Fibroblast of the aortic adventitia (primary cell): ENCODE measurements at places on chromosomes 2 and 18.

DNA sequence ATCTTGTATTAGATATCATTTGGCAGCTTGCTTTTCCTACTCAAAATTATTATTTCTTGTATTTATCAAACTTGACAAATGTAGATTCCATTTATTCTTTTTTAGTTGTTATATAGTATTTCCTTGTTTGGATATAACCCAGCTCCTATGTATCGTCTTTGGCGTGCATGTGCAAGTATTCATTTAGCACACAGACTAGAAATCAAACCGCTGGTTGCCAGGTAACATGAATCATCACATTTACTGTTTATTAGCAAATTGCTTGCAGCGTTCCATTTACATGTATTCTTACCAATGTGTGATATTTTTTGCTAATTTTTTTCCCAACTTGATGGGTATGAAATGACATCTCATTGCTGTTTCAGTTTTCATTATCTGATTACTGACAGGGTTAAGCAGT, 2089.7 kb upstream of the CELF4 start:
- no peak for DNase-seq

DNA sequence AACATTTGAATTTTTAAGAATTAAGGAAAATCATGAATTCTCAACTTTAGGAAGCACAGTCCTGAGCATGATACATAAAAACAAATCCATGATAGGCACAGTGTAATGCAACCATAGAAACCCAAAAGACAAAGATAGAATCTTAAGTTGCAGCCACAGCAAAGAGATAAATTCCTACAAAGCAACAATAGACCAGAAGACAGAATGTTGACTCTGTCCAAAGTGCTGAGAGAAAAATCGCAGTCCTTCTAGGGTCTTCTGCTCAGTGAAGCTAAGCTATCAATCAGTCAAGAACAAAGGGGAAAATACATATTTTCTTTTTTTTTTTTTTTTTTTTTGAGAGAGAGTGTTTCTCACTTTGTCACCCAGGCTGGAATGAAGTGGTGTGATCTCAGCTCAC, 22.0 kb upstream of the FHOD3 start:
- no peak for DNase-seq

- no peak for DNase-seq
These were observed 1.2 kb upstream of the CENPA start for GRCh38 chr2:26784570-26785234.

DNA sequence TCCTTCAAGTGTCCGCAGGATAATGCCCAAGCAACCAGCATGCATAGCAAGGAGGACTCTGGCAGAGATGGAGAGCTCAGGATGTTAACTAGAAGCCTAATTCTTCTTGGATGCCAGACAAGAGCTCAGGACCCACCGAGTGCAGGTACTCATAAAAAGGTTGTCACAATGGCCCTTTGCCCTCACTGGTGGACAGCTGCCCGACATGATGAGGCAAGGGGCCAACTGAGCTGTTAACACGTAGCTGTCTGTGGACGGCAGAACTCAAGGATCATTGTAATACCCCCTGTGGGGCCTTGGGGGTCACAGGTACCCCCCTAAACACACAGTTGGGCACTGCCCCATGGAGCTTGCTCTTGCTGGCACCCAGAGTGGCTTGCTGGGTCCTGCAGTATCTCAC, 393.7 kb downstream of the PIK3C3 start:
- no peak for DNase-seq

DNA sequence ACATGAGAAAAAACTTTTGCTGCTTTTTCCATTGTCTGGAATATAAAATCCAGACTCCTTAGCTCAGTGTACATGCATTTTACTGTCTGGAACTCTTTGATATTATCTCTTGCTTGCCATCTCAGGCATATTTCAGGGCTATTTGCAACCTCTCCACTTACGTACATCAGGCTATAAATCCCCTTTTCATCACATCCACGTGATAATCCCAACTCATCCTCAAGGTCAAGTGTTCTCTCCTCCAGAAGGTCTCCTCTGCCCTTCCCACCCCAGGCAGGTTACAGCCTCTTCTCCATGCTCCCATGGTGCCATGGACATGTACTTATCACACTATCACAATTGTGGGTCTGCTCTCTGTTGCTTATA, 202.5 kb upstream of the RBMS1 start:
- DNase-seq = no peak

- DNase-seq = no peak
These were observed 55.4 kb upstream of the ACYP2 start for GRCh38 chr2:54059986-54060385.

DNA sequence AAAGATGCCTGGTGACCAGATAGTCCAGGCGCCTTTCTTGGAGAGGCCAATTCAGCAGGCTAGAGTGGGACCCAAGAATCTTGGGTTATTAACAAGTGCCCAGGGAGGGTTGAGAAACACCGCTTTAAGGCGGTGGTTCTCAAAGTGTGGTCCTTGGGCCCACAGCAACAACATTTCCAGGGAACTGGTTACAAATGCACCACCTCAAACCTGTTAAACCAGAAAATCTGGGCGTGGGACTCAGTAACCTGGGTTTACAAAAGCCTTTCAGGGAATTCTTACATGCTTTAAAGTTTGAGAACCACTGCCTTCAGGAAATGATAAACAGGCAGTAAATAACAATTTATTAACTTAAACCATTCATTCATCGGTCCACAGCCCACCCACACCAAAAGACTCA, 92.5 kb downstream of the SP3 start:
- no peak for DNase-seq

GRCh38 chr2:2877427-2877826, 500.2 kb downstream of the EIPR1 start:
- DNase-seq = no peak
